ENCODE measurements at places on chromosomes 12 and 14.

DNA sequence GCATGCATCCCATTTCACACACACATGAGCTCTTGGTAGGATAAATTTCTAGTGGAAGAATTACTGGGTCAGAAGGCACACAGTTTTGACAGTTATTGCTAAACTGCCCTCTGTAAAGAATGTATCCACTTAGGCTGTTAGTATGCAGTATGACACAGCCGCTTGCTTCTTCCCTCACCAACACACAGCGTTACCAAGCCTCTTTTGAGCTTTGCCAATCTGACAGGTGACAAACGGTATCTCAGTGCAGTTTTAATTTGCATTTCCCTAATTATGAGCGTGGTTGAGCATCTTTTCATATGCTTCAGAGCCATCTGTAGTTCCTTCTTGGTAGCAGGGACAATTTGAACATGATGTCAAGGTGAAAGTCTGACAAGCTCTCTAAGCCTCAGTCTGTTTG lies 42.9 kb downstream of the HRK start:
- no peak for DNase-seq

DNA sequence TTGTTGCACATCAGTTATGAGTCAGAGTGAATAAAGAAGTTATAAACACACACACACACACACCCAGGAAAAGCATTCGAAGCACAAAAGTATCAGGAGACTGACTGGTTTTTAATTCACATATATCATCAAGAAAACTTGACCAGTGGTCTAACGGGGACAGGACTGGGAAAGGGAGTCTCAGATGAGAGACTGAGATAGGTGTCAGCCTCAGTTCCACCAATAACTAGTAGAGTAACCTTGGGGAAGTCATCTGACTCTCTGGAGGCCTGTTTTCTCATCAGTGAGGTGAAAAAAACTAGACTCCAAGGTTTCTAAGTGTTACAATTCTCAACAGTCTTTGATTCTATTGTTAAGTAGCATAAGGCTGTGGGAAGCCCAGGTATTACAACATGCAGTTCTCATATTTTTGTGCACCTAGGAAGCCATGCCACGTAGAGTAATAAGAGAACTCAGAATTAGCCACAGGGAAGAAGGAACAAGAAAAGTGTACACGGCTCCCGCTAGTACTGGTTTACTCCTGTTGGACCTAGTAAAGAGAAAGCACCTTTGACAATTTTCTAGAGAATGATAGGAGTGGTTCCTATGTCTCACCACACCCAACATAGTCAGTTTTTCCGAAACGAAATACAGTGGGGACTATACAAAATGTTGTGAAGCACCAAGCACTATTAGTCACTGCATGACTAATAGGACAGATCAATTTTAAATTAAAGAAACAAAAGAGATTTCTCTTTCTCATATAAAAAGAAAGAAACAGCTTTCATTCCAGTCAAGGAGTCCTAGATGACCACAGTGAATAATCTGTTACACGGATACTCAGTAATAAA lies 5.0 kb downstream of the PPTC7 start:
- no peak for DNase-seq

DNA sequence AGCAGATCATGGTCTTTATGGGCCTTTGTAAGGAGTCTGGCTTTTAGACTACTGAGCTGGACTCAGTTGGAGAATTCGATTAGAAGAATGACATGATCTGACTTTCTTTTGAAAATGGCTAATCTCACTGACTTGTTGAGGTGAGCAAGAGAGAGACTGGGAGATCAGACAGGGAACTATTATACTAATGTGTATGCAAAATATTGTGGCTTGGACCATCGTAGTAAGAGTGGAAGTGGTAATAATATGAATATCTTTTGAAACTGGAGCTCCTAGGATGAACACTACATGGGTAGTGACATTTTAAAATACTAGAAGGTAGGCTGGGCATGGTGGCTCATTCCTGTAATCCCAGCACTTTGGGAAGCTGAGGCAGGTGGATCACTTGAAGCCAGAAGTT lies 56.2 kb upstream of the CCT2 start:
- no peak for DNase-seq

- DNase-seq = no peak
Measured at GRCh38 chr14:69004731-69005431, 25.8 kb upstream of the ACTN1 start.

DNA sequence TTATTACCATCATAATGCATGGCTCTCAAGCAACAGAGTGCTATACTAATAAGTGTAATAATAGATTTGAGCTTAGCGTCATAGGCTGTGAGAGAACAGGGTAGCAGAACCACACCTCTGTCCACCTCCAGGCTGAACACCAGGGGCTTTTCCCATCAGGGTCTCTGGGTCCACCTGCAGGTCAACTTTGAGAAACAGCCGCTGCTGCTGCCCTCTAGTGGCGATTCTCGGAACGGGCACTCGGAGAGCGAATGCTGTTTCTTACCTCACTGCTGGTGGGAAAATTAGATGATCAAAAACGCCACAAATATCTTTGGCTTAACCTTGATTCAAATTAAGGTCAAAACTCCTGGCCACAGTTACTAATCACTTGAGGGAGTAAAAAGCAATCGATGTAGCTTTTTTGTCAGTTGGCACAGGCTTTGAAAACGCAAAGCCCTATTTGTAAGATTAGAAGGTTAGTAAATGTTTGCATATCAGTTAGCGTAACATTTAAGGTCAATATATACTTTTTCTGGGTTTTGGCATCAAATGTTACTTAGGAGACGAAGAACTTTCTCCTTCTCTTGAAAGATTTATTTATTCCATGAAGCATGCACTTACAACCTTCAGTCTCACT lies 127.9 kb upstream of the TMEM132D start:
- no peak for DNase-seq

GRCh38 chr12:39619660-39620433 lies at the start of gene ABCD2:
TSS of gene ABCD2 (minus strand) at chr12:39619803. CDS start at chr12:39619615, 188 bp downstream.
- peak; percentile 82 for DNase-seq

- DNase-seq = peak; percentile 80
Measured at GRCh38 chr12:10331642-10332239, 24.1 kb downstream of the KLRD1 start.

Measured in hippocampal formation (tissue), 2 donors.